NCI-H460 (cell line): ENCODE measurements at places on chromosomes 7 and 10.

DNA sequence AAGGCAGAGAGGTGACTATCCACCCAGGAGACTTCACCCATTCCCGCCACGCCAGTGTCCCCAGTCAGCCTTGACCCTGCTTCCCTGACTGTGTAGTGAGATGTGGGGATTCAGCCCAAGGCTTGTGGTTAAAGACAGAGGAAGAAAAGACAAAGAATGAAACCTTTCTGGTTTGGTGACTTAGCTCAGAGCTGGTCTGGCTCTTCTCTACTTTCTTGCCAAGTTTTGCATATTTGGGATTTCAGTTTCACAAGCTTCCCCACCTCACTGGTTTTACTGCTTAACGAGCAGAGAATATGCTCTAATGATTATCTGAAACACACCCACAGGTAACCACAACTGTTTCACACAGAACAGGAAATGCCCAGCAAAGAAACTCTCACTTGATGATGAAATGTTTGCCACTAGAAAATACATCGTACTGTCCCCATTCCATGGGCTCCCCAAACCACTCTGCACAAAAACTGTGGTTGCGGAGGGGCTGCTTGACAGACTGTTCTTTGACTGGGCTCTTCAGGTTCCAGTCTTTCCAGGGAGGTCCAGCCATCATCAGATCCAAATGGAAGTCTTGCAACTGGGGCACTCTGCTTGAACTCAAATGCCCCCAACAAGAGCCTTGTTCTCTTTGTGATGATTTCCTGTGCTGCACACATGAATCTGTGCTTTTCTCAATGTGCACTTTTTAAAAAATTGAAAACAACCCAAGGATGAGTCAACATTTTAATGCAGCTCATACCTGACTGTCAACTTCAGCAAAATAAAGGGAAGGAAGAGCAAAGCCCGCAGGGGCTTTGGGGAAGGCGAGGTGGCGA is 95.5 kb downstream of the CTBP2 start:
- DNase-seq, result no peak

DNA sequence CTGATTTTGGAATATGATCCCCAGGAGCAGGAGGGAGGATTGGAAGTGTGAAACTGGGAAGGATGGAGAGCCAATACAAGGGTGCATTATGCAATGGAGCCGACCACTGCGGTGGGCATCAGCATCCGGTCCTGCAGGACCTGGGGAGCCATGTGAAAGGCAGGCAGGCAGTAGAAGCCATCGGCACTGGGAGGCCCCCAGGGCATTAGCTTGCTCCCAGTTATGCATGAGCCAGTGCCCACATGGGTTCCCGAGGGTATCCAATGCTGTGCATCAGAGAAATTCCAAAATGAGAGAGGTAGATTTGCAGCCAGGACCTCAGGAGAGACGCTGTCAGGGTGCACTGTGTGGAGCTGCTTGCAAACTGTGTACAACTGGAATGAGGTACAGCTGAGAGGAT is 8.7 kb upstream of the KCP start:
- DNase-seq, result no peak

DNA sequence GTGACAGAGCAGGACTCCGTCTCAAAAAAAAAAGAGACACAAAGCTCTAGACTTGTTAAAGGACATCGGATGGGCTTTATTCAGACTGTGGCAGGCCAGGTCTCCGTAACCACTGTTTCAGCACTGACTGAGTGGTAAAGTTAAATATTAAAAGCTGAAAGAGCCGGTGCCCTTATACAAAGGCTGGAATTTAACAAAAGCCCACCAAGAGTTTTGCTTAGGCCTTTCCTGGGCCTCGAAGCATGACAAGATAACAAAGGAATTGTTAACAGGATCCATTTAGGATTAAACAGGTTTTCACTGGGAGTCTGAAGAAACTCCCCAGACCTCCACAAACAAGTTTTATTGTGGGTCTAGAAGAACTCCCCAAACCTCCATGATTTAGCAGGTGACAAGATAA is 727.8 kb downstream of the TYW1 start:
- DNase-seq, result no peak

GRCh38 chr7:133975130-133975529 is 152.0 kb upstream of the LRGUK start:
- no peak for DNase-seq

DNA sequence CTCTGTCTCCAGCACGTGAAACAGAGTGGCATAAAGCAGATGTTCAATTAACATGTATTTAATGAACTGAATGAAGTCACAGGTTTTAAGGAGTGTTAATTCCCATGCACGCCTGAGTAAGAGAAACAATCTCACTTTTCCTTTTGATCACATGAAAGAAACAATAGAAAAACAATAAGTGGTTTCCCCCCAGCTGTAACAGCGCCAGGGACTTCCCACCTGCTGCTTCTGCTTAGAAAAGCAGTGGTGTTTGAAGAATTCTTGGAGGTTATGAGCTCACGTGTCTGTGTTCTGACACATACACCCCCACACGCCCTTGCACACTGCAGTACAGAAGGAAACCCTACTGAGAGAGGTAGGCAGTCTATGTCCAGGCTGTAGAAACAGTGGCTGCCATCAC is 51.3 kb upstream of the FRMD4A start:
- DNase-seq, result no peak

DNA sequence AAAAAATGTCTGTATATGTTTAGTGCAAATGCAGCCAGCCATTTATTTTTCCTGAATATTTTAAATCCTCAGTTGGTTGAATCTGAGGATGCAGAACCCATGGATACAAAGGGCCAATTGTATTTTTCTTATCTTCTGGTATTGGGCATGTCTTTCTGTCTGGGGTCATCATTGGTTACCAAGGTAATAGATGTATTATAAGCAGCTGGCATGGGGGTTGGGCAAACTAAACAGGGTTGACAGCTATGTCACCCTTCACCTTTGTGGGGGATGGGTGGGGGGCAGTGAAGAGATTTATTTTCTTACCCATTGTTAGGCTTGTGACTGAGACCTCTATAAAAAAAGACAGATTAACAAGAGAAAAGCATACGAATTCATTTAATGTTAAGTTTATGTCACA is 38.8 kb downstream of the CDHR3 start:
- DNase-seq, result no peak

DNA sequence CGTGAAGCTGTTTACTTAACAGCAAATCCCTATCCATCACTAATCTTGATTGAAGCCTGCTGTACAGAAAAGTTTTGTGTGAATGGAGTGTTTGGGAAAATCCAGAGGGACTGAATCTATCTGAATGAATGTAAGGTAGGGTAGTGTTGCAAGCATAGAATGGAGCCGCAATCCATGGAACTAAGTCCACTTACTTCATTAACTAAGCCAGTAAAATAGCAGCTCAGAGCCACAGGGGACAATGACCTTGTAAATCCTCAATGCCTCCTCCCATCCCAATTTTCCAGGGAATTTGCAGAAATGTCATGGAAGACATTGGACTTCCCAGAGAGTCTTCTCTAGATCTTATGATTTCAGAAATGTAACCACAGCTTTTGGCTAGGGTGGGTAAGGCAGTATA is 15.2 kb downstream of the TBATA start:
- DNase-seq, result no peak

DNA sequence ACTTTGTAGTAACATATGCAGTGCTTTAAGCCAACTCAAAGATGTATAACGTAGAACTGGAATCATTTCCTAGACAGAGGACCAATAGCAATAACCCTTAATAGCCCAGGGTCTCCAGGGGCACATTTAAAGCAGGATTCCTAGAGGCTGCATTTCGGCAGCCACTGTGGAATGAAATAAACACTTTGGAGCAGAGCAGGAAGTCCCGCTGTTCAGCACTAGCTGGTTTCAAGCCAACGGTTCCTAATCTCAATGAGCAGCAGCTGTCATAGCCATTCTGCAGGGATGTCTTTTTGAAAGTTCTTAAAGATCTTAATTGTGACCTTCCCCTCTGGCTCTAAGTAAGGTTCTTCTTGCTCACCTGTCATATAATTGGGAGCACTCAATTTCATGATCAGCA is 18.4 kb upstream of the MACROH2A2 start:
- no peak for DNase-seq

DNA sequence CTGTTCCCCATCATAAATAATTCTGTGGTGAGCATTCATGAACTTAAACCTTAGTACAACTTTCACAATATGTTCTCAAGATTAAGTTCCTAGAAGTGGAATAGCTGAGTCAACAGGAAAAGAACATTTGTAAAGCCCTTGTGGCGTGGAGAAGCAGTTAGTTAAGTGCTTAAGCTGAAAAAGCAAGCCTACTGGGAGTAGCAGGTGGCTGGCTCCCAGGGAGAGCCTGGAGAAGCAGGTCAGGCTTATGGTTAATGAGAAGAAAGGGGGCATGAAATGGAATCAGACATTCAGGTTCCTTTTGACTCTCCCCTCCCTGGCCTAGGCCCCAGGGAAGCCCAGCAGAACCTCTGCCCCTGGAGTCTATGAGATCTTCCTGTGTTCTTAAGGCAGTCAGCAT is 35.3 kb downstream of the VSTM4 start:
- no peak for DNase-seq

DNA sequence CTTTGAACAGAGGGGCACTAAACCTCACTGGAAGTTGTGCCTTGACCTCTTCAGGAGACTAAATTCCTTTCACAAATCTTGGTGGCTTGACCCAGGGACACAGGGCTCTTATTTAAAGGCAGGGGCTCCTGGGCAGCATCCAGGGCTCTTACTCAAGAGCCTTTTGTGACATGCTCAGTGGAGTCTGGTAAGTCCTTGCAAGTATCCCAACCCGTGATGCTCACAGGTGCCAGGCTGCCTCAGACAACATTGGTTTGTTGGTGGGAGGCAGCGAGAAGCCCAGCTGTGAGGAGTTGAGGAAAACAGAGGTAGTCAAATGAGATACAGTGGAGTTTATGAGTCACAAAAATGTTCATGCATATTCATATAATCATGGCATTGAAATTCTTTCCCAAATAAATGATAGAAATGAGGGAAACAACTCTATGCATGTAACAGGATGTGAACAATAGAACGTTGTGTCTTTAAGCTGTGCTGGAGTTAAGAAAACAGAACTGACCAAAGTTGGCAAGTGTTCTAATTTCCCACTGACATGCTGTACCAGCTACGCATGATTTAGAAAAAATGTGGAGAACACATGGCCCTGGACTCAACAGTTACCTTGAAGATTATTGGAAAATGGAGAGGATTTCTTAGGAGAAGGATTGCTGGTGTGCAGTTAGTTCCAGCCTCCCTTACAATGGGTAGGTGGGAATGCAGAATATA is 654.5 kb upstream of the COBL start:
- no peak for DNase-seq

- no peak for DNase-seq
Observed at GRCh38 chr7:15284396-15284795, 277.4 kb downstream of the AGMO start.

GRCh38 chr10:4061441-4061951 is 276.5 kb upstream of the KLF6 start:
- DNase-seq, result no peak

DNA sequence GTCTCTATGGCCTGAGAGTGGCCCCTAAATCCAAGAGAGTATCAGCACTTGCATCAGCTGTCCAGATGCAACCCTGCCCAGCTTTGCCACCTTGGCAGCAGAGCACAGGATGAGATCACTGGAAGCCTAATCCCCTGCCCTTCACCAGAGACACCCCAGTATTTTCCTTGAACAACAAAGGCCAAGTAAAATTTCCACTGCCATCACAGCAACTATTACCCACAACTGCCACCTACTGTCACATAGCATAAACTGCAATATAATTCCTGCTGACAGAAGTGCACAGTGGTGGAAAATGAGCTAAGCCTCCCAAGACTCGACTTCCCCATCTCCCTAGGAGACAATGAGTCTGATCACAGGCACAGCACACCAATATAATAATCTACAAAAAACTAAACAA is 462.8 kb upstream of the ZWINT start:
- DNase-seq, result no peak

- no peak for DNase-seq
Observed at GRCh38 chr7:139782932-139783331, 5.1 kb upstream of the HIPK2 start.

- no peak for DNase-seq
Observed at GRCh38 chr10:43114743-43115611, 23.3 kb upstream of the CSGALNACT2 start.

- DNase-seq, result no peak
Observed at GRCh38 chr7:30371321-30371720, 86.9 kb downstream of the ZNRF2 start.

DNA sequence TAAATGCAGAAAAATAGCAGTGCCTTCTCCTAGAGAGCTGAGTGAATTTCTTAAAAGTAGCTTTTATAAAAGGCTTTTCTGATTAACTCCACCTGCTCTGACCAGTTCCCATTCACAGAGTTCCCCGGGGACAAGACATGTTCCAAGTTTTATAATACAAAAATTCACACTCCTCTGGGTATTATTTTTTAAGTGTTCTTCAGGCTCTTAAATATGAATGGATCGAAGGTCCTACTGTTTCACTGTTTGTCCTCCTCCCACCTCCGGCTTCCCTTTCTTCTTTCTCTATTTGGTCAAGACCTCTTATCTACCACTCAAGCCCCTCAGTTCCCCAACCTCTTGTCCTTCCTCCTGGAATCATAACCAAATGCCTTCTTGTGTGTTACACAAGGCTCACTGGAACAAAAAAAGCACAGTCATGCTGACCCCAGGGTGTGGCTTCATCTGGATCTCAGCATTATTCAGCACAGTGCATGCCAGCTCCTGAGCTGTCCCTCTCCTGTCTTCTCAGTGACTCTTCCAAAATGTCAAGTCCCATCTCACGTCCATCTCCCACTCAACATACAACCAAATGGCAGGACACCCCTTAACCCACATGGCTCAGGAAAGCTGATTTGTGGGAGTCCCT is 222.4 kb downstream of the SORCS1 start:
- DNase-seq, result peak; percentile 65

DNA sequence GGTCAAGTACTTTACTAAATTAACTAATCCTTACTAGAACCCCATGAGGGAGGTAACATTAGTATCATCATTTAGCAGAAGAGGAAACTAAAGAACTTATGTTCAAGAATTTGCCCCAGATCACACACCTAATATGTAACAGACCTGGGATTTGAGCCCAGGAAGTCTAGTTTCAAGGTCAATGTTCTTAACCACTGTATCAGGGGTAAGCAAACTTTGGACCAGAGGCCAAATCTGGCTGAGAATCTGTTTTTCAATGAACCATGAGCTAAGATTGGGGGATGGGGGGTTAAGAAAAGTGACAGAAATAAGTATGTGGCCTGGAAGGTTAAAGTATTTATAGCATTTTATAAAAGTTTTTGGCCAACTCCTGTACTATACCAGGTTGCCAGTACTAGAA is 95.1 kb downstream of the ZNF248 start:
- DNase-seq, result no peak

DNA sequence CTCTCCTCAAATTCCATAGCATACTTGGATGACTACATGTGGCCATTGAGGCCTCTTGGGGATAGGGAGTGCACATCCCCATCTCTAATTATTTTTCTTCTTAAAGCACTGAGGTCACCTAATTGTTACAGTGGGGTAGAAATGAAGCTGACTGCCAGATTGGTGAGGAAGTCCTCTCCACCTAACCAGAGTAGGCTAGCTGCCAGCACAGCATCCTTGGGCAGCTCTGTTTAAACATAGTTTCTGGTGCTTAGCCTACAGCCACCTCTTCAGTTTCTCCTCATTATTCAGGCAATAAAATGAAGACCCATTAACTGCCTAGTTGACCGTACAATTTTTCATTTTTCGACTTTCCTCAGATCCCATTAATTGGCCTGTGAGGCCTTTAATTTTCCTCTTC is 104.6 kb downstream of the MLLT10 start:
- no peak for DNase-seq
